ENCODE measurements at places on chromosomes 11 and 22.

- DNase-seq = no peak
These were observed 565 bp downstream of the GAS2L1 start for GRCh38 chr22:29306835-29307595.

DNA sequence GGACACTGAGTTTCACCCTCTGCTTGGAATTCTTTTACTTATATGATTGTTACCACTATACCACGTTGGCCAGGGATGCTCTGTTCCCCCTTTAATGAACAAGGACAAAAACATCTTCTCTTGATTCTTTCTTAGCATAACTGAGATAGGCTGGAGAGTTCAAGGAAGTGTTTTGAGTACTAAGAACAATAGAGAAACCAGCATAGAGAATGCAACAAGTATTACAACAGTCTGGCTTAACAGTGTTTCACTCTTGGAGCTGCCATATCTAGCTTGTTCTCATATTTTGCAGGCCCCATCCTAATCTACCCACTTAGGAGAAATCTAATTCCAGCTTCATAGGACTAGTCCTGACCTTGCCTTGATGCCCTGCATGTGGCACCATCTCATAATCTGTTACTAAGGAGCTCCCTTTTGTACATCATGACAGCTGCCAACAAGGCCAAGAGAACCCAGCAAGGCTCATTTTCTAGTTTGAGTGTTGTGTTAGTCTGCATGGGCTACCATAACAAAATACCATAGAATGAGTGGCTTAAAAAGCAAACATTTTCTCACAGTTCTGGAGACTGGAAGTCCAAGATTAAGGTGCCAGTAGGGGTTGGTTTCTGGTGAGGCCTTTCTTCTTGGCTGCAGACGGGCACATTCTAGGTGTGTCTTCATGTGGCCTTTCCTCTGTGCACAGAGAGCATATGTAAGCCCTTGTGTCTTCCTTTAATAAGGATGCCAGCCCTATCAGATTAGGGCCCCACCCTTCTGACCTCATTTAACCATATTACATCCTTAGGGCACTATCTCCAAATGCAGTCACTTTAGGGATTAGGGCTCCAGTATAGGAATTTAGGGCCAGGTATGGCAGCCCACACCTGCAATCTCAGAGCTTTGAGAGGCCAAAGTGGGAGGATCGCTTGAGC is 37.8 kb downstream of the PACS1 start:
- no peak for DNase-seq

DNA sequence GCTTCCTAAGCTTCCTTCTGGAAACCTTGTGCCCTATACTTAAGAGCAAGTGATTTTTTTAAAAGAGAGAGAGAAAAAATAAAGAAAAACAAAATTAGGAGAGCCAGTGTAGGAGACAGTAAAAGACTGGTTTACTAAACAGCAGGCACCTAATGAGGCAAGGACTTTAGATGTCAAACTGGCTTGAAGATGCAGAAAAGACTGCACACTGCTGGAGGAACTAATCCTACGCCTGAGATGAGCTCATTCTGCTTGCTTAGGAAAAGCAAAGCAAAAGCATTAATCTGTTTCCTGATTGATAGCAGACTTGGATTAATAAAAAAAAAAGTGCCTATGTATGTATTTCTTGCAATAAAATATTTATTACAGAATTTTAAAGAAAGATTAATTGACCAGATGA is 113.6 kb upstream of the SEZ6L start:
- DNase-seq = no peak

- no peak for DNase-seq
These were observed 16.3 kb upstream of the PANX1 start for GRCh38 chr11:94112206-94112953.

- no peak for DNase-seq
These were observed 58.4 kb downstream of the KIF18A start for GRCh38 chr11:28049338-28050216.

- DNase-seq = no peak
These were observed 29.5 kb downstream of the SLC22A12 start for GRCh38 chr11:64620381-64620971.

DNA sequence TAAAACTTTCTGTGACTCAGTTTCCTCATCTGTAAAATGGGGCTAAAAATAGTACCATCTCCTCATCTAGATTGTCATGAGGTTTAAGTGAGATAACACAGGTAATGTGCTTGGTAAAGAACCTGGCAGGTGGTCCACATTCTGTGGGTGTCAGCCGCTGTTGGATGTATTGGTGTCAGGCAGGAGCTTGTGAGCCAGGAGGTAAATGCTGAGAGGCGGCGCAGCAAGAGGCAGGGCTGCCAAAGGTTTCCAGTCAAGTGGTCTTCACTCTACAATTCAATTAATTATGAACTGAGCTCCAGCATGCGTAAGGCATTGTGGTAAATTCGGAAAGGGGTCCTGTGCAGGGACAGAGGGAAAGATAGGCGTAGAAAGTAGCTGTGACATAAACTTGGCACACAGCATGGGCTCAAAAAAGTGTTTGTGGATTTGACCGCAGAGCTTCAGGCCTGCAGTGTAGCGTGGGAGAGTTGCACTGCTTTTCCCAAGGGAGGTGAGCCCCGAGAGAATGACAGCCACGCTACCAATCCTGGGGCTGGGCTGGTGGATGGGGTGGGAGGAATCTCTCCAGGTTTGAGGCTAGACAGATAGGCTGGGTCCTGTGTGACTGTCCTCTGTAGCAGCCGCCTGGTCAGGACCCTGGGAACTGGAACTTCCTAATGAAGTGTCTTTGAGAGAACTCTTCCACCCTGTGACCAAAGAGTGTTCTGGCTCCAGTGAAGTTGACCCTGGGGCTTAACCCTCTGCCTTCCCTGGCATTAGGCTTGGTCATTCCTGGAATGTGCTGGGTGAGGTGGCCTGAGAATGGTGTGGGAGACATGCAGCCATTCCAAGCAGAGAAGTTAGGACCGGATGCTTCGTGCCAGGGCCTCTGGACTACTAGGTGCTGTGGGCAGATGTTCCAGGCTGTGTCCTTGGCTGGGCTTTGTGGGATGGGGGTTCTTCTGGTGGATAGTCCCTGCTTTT is 122.4 kb downstream of the FEZ1 start:
- DNase-seq = no peak

Data from stimulated activated CD4-positive, alpha-beta T cell treated with anti-CD3 and anti-CD28 coated beads, TNF-alpha, amount 100 ng/mL, for 4 hours (primary cell).